ENCODE measurements at places on chromosomes 4 and X.

- peak; percentile 7 for DNase-seq
These were observed 97.5 kb downstream of the MAOA start for GRCh38 chrX:43753637-43754036.

DNA sequence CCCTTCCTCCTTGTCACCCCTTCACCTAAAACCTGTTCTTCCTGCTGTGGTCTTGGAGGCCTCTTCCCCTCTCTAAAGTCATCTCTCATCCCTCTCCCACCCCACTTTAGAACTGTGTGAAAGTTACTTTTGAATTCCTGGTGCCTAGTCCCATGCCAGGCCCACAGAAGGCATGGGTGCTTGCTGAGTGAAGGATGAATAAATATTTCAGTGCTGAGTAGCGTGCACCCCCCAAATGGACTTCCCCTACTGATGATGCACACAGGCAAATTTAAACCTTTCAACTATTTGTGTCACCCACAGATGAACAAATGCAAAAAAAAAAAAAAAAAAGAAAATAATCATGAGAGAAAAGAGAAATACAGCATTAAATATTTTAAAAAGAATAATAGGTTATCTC lies 19.8 kb downstream of the PSMD10 start:
- no peak for DNase-seq

- no peak for DNase-seq
These were observed 61.3 kb downstream of the PPP3CA start for GRCh38 chr4:101285985-101286384.

DNA sequence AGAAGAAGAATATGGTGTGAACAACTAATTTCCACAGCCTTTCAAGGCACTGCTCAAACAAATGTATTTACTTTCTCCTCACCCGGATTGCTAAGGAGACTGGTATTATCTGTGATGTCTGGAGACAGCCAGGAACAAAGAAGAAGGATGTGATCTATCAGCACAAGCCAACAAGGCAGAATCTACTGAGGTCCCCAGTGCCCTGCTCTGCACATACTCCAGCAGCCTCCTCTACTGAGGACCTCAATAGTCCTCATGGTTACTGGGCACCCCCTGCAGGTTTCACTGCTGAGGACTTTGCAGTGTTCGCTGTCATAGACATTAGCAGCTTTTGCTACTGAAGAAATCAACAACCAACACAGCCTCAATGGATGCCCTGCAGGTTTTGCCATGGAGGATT lies 930.1 kb downstream of the ADGRL3 start:
- no peak for DNase-seq

- no peak for DNase-seq
These were observed 109.0 kb upstream of the C1QTNF7 start for GRCh38 chr4:15318621-15319348.

DNA sequence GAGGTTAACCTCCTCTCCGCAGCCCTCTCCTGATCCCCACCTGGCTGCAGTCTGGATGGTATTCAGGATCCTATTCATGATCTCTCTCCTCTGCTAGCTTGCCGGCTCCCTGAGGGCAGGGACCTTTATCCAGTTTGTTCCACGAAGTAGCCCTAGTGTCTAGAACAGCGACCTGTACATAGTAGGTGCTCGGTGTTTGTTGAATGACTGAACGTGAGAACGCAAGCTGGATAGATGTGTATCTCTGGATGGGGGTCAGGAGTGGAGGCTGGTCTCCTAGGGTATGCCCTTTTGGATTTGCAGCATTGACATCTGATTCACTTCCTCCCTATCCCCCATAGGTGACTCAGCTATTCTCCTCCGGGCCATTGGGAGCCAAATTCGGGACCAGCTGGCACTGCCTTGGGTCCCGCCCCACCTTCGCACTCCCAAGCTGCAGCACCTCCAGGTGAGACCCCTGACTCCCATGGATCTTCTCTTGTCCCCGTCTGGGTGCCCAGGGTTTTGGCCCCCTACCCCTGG lies 7.3 kb downstream of the CCDC22 start:
- DNase-seq = no peak

DNA sequence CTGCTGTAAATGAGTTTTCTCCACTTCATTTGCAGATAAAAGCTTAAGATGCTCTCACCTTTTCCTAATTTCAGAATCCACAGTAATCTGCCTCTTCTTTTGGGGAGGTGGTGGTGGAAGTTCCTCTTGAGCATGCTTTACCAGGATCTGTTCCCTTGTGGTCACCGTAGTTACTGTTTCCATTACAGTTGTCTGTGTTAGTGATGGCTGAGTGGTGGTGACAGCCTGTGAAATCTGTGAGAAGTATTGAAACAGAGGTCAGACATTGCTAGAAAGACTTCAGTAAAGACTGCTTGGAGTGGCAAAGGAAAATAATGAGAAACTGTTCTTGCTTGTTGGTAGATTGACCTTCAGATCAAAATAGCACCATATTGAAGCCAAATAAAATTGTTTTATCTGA lies 666.2 kb downstream of the DMD start:
- no peak for DNase-seq

DNA sequence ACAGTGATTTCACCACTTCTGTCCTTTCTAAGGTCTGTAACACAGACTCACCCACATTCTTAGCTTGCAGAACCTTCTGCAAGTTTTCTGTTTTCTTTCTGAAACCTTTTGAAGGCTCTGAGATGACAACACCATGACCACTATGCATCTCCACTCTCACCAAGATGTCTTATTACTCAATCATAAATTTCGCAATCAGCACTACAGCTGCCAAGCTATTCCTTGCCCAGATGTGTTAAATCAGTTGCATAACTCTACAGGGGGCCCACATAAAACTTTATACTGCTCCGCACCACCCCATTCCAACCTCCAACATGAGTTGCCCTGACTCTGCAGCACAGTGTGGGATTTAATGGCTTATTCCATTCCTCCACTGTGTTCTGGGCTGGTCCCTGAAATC lies 229.9 kb downstream of the COL25A1 start:
- no peak for DNase-seq

DNA sequence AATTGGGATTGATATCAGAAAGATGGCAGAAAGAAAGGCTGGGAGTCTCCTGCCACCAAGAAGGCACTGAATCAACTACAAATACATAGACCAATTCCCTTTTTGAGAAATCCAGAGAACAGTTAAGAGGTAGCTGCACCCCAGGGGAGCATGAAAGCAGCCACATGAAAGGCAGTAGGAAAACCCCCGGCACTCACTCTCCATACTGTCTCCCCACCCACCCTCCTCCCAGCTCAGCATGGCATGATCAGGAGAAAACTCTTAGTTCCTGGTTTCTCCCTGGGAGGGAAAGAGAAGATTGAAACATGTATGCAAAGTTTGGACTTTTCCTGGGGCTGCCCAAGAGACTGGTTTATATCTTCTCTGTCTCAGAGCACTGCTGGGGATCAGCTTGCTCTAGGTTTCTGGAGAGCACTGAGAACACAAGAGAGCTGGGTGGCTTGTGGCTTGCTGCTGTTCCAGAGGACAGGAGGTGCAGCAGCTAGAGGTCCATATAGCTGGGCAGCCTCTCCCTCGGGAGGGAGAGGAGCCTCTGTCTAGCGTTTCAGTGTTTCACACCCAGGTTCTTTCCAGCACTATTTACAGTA lies 305.7 kb downstream of the PDGFC start:
- DNase-seq = no peak

GRCh38 chr4:151532001-151532708 lies 123.2 kb downstream of the FHIP1A start:
- DNase-seq = no peak

- no peak for DNase-seq
These were observed 34.4 kb upstream of the TET2 start for GRCh38 chr4:105112274-105112673.

DNA sequence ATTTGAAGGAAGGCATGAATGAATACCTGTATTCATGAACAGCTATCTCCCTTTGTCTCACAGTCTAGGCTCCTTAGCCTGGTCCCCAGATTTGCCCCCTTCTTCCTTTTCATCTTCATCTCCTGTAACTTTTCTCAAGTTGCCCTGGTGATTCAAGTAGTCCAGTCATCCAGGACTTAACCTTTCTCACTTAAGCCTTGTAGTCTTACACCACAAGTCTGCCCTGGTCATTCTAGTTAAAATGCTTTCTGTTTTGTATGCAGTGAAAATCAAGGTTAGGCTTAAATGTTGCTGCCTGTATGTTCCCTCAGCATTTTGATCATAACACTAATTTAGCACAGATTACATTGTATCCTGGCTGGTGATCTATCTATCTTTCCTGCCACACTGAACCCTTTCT lies 58.5 kb upstream of the SLC7A11 start:
- no peak for DNase-seq

DNA sequence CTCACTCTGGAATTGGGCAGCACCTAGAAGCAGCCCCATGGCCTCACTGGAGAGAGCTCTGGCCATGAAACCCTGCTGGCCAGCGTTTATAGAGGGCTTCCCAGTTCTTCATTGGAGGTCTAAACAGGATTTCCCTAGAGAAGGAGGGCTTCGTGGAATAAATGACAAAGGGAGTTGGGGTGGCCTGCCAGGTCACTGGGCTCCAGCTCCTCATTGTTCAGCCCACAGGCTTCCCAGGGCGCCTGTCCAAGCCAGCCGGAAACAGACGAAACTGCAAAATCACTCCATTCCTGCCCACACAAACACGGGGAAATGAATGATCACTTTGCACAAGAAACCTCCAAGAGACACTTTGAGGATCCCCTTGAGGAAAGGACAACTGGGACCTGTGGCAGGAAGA lies 189.7 kb downstream of the TSPAN5 start:
- DNase-seq = peak; percentile 34

GRCh38 chr4:53015681-53016080 lies 153.6 kb downstream of the RASL11B start:
- DNase-seq = no peak

DNA sequence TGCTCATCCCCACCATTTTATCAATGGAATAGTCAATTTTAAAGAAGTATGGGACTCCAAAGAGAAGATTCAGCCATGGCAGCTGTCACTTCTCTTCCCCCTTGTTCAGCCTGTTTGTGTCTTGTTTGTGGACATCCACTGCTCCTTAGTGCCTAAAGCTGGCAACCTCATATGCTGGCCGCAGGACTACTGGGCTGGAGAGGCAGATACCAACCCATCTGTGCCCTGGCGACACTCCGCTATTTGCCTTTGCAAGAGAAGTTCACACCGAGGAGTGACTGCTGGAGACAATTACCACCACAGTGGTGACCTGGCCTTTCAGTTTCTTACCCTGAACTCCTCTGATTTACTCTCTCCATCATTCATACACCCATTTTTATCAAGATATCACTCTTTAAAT lies 64.3 kb downstream of the NHSL2 start:
- DNase-seq = no peak

- DNase-seq = no peak
These were observed 145.6 kb downstream of the RAP1GDS1 start for GRCh38 chr4:98406819-98407218.

- no peak for DNase-seq
These were observed 544.8 kb upstream of the ADGRL3 start for GRCh38 chr4:60655356-60655755.

DNA sequence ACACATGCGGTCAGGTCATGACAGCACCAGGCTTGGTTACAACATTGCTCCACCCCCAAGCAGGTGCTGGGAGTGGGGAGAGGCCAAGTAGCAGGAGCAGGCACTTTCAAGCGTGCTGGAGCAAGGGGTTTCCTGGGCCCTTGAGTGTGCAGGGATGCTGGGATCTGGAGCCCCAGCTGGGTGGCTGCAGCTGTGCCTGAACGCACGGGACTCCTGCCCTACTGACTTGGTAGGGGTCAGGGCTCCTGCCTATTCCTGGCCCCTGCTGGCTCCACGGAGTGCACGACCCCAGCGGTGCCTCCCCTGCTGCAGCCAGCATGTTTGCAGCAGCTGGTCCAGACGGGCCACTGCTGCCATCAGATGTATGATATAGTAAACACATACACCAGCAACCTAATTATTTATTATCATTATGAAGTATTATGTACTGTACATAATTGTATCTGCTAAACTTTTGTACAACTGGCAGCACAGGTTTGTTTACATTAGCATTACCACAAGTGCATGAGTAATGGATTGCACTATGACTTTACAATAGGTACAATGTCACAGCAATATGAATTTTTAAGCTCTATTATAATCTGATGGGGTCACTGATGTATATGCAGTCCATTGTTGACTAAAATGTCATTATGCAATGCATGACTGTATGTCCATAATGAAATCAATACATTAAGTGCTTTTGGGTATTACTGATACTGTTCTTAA lies 620.6 kb downstream of the RAPGEF2 start:
- no peak for DNase-seq

- no peak for DNase-seq
These were observed 335.9 kb upstream of the AADAT start for GRCh38 chr4:170425521-170426143.

GRCh38 chrX:133364865-133365264 lies 50.4 kb downstream of the GPC4 start:
- DNase-seq = no peak

GRCh38 chrX:17826609-17827496 lies 34.2 kb downstream of the RAI2 start:
- no peak for DNase-seq

DNA sequence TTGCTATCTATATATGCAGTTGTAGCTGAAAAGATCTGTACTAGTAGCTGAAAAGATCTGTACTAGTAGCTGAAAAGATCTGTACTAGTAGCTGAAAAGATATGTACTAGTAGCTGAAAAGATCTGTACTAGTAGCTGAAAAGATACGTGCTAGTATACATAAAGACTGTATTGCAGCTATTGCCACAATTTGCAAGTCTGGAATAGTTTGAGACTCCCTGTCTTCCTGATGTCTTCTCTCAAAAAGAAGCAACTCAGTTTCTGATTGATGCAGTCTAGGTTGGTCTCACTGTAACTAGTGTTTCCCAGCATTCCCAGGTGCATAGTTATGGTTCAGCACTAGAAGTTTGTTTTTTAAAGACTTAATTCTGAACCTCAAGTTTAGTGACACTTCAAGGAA lies 15.0 kb downstream of the SLAIN2 start:
- DNase-seq = no peak

DNA sequence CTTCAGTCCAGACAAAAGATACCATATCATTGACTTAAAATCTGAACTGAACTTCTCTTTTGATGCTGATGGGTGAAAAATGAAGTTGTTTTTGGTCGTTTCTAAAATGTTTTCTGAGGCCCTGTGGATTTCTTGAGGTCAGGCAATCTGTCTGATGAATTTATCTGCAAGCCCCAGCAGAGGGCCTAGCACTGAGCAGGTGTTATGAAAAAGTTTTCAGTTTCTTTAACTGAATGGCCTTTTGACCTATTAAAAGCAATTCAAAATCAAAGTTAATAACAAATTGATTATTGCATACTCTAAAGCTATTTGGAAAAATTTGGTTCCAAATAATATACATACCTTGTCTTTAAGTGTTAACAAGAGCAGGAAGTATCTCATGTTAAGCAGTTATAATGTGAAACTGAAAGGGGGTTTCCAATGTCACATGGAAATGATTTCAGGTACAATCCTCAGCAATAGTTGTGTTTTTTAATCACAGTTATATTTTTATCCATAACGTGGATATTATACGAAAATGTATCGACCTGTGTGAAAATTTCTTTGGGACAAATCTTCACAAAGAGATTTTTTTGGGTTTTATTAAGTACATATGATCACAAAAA lies 285.0 kb downstream of the SPANXN1 start:
- DNase-seq = no peak

- DNase-seq = no peak
These were observed 2308.1 kb upstream of the AGA start for GRCh38 chr4:179750374-179750773.

Data from AG08396 (cell line).